Naive thymus-derived CD8-positive, alpha-beta T cell (primary cell): ENCODE measurements at places on chromosomes 2 and 18. TPM values are rescaled to one million over a fixed set of nuclear protein-coding genes. Genes with fewer than 3 reads are reported as not detected.

DNA sequence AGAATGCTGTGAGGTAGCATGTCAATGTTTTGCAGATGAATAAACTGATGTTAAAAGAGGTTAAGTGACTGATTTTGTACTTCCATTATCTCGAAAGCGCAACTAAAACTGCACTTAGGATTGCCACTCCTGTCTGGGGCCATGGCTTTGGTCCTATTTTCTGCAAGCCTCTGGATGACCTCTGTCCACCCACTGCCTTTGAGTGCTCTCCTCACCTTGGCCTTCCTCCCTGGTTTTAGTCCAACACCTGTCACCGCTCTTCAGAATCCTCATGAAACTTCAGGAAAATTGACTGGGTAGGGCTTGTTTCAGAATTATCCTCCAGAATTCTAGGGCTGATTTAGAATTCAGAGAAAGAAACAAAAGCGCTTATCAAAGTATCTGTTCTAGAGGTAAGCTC, 51.1 kb upstream of the HNMT start:
- DNase-seq: no peak

DNA sequence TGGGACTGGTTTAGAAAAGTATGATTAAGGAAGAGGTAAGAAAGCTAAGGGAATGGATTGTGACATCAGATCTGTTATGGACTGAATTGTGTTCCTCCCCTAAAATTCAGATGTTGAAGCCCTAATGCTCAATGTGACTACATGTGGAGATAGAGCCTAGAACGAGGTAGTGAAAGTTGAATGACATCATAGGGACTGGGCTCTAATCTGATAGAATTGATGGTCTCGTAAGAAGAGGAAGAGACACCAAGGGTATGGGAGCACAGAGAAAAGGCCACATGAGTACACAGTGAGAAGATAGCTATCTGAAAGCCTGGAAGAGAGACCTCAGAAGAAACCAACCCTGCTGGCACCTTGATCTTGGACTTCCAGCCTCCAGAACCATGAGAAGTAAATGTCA, 178.3 kb downstream of the TRIB2 start:
- DNase-seq: no peak

GRCh38 chr2:10493634-10494281, 45.6 kb upstream of the ODC1 start:
- DNase-seq: peak; percentile 52

The SCRN3 gene
- total RNA-seq: 24.1 TPM

- DNase-seq: no peak
Observed at GRCh38 chr2:55047677-55048299, 2.5 kb downstream of the RTN4 start.

- peak; percentile 67 for DNase-seq
Observed at GRCh38 chr2:84781942-84782716, 98.8 kb downstream of the TRABD2A start.

The PER2 gene
- 11.1 TPM for total RNA-seq

- no peak for DNase-seq
Observed at GRCh38 chr2:159136391-159136790, 150.1 kb downstream of the WDSUB1 start.

The CDK5R2 gene
- total RNA-seq: not detected

DNA sequence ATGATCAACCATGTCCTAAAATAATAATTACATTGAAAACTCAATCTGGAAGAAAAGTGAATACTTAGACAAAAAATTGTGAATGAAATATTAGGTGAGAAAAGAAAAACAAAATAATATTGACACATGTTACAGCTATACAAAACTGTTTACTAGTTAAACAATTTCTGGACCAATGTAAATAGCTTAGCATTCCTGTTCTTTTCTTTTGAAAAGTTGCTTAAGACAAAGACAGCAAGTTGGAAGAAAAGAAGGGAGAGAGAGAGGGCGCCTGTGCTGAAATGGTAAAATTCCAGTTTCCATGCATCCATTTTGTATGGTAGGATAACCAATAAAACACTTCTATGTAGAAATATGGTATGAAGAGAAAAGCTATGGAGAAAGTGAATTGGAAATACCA, 94.1 kb upstream of the RFX8 start:
- DNase-seq: no peak

GRCh38 chr2:189150033-189150432, 29.5 kb downstream of the COL5A2 start:
- no peak for DNase-seq

GRCh38 chr2:45176390-45176789, 167.1 kb upstream of the SIX2 start:
- no peak for DNase-seq

- DNase-seq: no peak
Observed at GRCh38 chr2:41724465-41724864, 323.4 kb upstream of the PKDCC start.

- no peak for DNase-seq
Observed at GRCh38 chr2:24893934-24894333, 26.1 kb downstream of the ADCY3 start.
